ENCODE measurements at places on chromosomes 16 and 17. TPM values are rescaled to one million over a fixed set of nuclear protein-coding genes. Genes with fewer than 3 reads are reported as not detected.
A peak's percentile ranks its signal among the peaks of the same experiment; 100 is the strongest.

- peaks cover 66% of the 10 kb centered on the region for H3K27me3 ChIP-seq
- peak within 1 kb of the TSS; percentile 74 for H3K4me3 ChIP-seq
- DNase-seq: peak; percentile 77
- H3K27ac ChIP-seq: peak within 1 kb of the TSS; percentile 65
Measured at GRCh38 chr17:79777894-79778503, at the start of gene CBX2. TSS of gene CBX2 (plus strand) at chr17:79778148. CDS start at chr17:79778236, 88 bp downstream.

DNA sequence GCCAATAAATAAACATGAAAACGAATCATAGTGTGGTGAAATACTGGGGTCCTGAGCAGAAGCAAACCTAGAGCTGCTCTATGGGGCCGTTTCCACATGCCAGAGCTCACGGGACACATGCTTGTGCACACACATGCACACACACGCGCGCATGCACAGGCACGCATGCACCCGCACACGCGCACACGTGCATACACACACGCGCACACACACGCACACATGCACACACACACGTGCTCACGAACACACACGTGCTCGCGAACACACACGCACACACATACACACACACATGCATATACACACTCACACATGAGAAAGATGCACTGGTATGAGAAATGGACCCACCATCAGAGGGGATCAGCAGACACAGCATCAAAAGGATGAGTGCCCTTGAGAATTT lies 52.2 kb upstream of the DNAJA2 start:
- no peak overlapping the region for H3K27ac ChIP-seq
- no peak for DNase-seq
- H3K4me1 ChIP-seq: peaks cover 4% of the 10 kb centered on the region
- no peaks in the 10 kb centered on the region for H3K36me3 ChIP-seq

DNA sequence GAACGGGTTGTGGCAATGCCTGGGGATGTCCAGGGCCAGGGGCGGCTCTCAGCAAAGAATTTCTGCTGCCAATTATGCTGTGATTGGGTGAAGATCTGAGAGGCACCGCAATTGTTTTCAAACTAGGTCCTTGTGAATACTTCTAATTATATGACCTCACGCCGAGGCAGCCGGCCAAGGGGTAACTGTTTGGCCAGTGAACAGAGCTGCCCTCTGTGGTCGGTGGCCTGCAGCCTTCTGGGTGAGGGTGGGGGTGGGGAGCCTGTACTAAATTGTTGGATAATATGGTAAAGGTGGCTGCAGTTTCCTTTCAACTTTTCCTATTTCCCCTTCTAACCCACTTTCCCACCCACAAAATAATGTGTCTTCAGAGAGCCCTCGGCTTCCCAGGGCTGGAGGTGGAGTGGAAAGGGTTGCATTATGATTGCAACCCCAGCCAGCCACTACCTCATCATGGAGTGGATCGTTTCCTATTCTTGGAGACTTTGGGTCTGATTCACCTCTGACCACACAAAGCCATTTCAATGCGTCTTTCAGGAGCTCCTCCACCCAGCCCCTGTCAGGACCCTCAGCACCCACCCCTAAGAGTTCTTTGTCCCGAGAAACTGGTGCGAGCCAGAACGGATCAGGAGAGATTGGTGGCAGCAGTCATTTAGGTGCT lies 2.0 kb upstream of the DNAI2 start:
- H3K4me3 ChIP-seq: no peak overlapping the region
- no peak for DNase-seq
- H3K27me3 ChIP-seq: peaks cover 81% of the 10 kb centered on the region
- H3K36me3 ChIP-seq: no peaks in the 10 kb centered on the region

GRCh38 chr17:77286391-77286640 lies 145.5 kb downstream of the SEC14L1 start:
- no peak for DNase-seq
- peak overlapping the region; percentile 94 for H3K27ac ChIP-seq
- no peaks in the 10 kb centered on the region for H3K27me3 ChIP-seq
- H3K4me3 ChIP-seq: no peak overlapping the region
- no peaks in the 10 kb centered on the region for H3K36me3 ChIP-seq
- H3K4me1 ChIP-seq: peaks cover 72% of the 10 kb centered on the region

DNA sequence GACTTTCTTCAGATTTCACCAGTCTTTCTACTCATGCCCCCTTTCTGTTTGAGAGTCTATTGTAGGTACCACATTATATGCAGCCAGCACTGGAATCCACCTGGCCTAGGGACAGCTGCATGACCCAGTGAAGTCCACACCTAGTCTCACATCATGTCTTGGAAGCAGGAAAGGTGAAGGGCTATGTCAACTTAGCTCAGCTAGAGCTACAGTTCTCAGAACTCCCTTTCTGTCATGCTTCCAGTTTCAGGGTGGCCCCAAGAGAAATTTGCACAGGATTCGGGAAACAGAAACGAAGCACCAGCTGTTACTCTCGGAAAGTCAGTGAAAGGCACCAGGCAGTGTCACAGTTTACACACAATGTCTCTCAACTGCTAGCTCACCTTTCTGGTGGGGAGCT lies 51.6 kb upstream of the NLRP1 start:
- no peak overlapping the region for H3K27ac ChIP-seq
- DNase-seq: no peak
- H3K4me1 ChIP-seq: no peaks in the 10 kb centered on the region
- no peaks in the 10 kb centered on the region for H3K36me3 ChIP-seq

- DNase-seq: peak; percentile 70
- H3K4me1 ChIP-seq: no peaks in the 10 kb centered on the region
- H3K27ac ChIP-seq: no peak overlapping the region
- no peak overlapping the region for H3K4me3 ChIP-seq
Measured at GRCh38 chr17:9987779-9988585, 82.9 kb upstream of the RCVRN start.

GRCh38 chr16:27434141-27435051 lies 32.4 kb downstream of the IL21R start:
- H3K27ac ChIP-seq: no peak overlapping the region
- H3K27me3 ChIP-seq: peaks cover 33% of the 10 kb centered on the region
- DNase-seq: no peak
- no peak overlapping the region for H3K4me3 ChIP-seq
- H3K4me1 ChIP-seq: no peaks in the 10 kb centered on the region

- no peak for DNase-seq
- H3K36me3 ChIP-seq: peaks cover 5% of the 10 kb centered on the region
- no peak overlapping the region for H3K4me3 ChIP-seq
- H3K4me1 ChIP-seq: peaks cover 4% of the 10 kb centered on the region
Measured at GRCh38 chr17:46722662-46723285, 95.7 kb downstream of the WNT3 start.

GRCh38 chr17:57838857-57839570 lies 10.8 kb downstream of the MRPS23 start:
- H3K27ac ChIP-seq: peak overlapping the region; percentile 72
- H3K4me3 ChIP-seq: no peak overlapping the region
- no peak for DNase-seq
- H3K27me3 ChIP-seq: no peaks in the 10 kb centered on the region

GRCh38 chr16:24118126-24118821 lies 137.9 kb upstream of the CACNG3 start:
- H3K27ac ChIP-seq: no peak overlapping the region
- peaks cover under 1% of the 10 kb centered on the region for H3K36me3 ChIP-seq
- no peak overlapping the region for H3K4me3 ChIP-seq
- H3K4me1 ChIP-seq: no peaks in the 10 kb centered on the region
- no peak for DNase-seq

- H3K4me1 ChIP-seq: no peaks in the 10 kb centered on the region
- no peak overlapping the region for H3K27ac ChIP-seq
- no peaks in the 10 kb centered on the region for H3K27me3 ChIP-seq
- no peak for DNase-seq
Measured at GRCh38 chr17:29059281-29059680, 16.3 kb downstream of the PIPOX start.

DNA sequence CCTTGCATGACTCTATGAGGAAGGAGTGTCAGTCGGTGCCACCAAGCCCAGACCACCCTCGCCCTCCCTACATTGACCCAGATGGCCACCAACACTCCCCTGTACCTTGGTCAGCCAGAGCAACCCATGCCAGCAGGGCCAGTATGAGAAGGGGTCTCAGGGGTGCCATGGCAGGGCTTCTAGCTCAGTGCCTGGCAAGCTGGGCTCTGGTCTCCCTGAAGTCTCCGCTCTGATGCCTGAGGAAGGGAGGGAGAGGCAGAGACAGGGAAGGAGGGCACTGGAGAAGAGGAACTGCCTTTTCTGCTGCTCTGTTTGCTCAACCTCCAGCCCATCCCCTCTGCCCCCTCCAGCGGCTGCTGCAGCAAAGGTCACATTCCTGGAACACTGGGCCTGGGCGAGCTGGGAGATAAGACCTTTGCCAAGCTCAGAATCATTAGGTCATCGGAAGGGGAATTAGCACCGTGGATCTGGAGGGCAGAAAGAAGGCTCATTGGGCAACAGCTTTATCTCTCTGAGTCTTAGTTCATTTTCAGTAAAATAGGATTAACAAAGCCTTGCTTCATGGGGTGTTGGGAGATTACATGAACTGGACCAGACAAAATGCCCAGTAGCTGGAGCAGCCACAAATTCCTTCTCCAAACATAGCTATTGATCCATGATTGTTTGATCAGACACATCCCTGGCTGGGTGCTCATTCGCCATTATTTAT lies at the start of gene VTN:
TSS of gene VTN (minus strand) at position 273 of the 709 bp plus-strand sequence. CDS start at position 169, 104 bp downstream.
- H3K27me3 ChIP-seq: peaks cover 5% of the 10 kb centered on the region
- peaks cover 35% of the 10 kb centered on the region for H3K4me1 ChIP-seq
- peak within 1 kb of the TSS; percentile 76 for H3K4me3 ChIP-seq

- no peak for DNase-seq
- H3K27me3 ChIP-seq: no peaks in the 10 kb centered on the region
- no peaks in the 10 kb centered on the region for H3K4me1 ChIP-seq
- H3K36me3 ChIP-seq: no peaks in the 10 kb centered on the region
Measured at GRCh38 chr17:51427323-51427811, 167.0 kb downstream of the UTP18 start.

DNA sequence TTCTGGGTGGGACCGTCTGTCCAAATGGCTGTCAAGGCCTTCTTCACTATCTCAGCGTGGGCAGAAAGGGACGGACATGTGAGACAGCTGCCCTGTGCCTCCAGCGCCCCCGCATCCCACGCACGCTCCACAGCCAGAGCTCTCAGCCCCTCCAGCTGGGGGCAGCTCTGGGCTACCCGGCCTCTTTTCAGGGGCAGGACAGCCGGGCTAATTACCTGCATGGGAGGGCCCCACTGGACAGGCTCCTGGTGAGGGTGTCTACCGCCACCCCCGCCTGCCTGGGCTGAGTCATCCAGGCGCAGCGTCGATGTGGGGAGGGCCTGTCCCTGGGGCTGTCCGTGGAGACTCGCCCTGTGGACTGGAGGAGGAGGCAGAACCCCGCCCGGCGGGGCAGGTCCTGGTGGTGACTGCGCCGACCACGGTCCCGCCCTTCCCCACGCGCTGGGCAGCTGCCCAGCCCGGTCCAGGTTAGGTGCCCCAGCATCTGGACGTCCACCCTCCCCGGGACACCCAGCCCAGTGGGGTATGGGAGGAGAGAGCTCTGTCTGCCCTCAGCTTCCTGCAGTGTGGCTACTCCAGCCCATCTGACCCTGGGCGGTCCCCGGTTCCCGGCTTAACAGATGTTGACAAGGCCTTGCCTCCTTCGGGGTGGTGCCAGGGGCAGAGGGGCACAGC lies 5.9 kb upstream of the METRNL start:
- H3K36me3 ChIP-seq: no peaks in the 10 kb centered on the region
- peak; percentile 77 for DNase-seq
- no peaks in the 10 kb centered on the region for H3K27me3 ChIP-seq
- no peak overlapping the region for H3K4me3 ChIP-seq
- peaks cover 28% of the 10 kb centered on the region for H3K4me1 ChIP-seq
- no peak overlapping the region for H3K27ac ChIP-seq

SLC13A2 gene
- total RNA-seq: not detected

MPP3 gene
- total RNA-seq: 11.9 TPM

NOS2 gene
- not detected for total RNA-seq

MT1F gene
- total RNA-seq: not detected

KRTAP9-8 gene
- not detected for total RNA-seq

PDILT gene
- total RNA-seq: 0.37 TPM

ARL5C gene
- total RNA-seq: not detected

PYDC1 gene
- total RNA-seq: not detected

NT5M gene
- total RNA-seq: 0.72 TPM

LITAFD gene
- total RNA-seq: not detected

Data from stomach (tissue), 19 donors.